ENCODE measurements at places on chromosomes 16 and 17.

- DNase-seq = no peak
Observed at GRCh38 chr16:50740736-50741135, 1.1 kb upstream of the CYLD start.

- DNase-seq = peak; percentile 22
Observed at GRCh38 chr17:74513987-74514631, 17.2 kb downstream of the CD300LB start.

DNA sequence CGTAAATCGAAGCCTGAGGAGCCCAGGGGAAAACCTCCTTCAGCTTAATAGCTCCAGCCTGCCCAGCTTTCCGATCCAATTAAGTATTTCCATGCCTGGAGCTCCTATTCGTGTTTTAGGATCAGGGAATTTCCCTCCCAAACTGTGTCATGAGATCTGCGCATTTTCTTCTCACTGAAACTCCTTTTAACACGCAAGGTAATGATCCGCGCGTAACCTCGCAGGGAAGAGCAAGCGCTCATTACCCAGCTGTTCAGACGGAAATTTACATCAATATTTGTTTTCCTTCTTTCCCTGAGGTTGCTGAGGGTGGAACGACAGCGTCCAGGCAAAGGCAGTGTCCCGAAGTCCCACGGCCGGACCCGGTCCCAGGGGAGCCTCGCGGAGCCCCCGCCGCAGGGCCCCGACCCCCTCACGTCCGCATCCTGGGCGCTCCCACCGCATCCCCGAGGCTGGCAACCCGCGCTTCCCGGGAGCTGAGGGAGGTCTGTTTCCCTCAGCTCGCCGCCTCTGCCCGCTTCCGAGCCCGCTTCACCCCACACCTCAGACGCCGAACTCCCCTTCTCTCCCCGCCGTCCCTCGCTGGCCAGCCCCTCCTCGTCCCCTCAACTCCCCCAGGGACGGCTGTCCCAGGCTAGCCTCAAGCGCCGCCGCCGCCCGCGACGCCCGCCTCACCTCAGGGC, 415 bp downstream of the ABCA5 start:
- DNase-seq = peak; percentile 14

DNA sequence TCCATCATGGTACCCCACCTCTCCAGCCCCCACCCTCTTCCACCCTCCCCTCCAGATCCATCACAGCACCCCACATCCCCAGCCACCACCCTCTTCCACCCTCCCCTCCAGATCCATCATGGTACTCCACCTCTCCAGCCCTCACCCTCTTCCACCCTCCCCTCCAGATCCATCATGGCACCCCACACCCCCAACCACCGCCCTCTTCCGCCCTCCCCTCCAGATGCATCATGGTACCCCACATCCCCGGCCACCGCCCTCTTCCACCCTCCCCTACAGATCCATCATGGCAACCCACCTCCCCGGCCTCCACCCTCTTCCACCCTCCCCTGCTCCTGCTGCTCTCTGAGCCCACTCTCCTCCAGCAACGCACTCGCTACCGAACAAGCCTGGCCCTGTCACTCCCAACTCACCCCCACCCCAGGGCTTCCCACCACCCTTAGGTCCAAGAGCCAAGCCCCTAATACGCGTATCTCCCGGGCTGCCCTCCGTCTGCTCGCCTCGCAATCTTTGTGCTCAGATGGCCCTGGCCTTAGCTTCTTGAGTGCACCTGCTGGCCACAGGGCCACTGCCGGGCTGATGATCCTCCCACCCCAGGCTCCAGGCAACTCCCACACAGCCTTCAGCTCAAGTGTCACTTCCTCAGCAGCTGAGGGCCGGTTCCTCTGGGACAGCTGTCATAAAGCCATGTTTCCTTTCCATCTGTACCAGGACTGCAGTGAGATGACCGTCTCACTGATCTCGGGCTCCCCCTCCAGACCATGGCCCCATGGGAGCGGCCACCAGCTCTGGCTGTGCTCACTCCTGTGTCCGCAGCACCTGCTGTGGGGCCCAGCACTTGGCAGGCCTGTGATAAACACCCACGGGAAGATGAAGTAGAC, 25.5 kb downstream of the KDM8 start:
- no peak for DNase-seq

GRCh38 chr17:34706029-34706428, 126.6 kb downstream of the TMEM132E start:
- peak; percentile 10 for DNase-seq

GRCh38 chr17:179066-179432, 2.4 kb downstream of the DOC2B start:
- DNase-seq = no peak

DNA sequence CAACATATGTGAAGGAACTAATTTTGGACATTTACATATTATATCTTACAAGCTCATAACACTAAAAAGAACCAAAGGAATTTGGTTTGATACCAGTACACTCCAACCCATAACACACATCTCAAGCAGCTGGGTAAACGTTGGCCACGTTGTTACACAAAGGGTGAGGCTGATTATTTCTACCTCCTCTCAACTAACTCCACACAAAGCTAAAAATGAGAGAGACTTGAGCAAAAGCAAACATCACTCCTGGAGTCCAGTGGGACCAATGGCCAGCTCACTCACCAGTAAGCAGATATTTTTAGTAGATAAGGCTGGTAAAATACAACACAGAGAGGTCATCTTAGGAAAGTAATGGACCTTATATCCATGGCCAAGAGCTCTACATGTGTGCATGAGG, 207.6 kb downstream of the MRTFB start:
- no peak for DNase-seq

DNA sequence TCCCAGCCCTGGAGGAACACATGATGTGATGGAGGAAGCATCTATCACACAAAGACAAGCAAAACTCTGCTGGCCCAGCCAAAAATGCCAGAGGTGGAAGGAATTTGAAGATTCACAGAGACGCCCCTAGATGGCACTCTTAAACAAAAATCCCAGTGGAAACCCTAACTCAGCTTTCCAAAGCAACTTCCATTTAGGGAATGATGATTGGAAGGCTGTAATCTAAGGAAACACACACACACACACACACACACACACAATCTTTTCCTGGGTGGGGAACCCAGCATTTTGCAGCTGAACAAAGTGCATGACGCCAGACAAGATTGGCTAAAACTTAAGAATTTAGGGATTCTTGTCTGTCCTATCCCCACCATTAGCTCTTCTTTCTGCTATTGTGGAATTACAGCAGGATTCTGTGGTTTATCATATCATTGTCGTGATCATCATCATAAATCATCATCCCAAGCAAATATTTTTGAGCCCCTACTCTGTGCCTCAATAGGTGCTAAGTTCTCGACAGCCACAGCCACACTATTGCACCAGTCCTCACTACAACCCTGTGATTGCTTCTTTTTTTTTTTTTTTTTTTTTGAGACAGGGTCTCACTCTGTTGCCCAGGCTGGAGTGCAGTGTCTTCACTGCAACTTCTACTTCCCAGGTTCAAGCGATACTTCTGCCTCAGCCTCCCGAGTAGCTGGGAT, 1.6 kb upstream of the LDAF1 start:
- DNase-seq = peak; percentile 85

GRCh38 chr16:50702725-50703124, 9.3 kb downstream of the NOD2 start:
- DNase-seq = no peak

GRCh38 chr17:68734187-68734900, 133.2 kb upstream of the FAM20A start:
- no peak for DNase-seq

DNA sequence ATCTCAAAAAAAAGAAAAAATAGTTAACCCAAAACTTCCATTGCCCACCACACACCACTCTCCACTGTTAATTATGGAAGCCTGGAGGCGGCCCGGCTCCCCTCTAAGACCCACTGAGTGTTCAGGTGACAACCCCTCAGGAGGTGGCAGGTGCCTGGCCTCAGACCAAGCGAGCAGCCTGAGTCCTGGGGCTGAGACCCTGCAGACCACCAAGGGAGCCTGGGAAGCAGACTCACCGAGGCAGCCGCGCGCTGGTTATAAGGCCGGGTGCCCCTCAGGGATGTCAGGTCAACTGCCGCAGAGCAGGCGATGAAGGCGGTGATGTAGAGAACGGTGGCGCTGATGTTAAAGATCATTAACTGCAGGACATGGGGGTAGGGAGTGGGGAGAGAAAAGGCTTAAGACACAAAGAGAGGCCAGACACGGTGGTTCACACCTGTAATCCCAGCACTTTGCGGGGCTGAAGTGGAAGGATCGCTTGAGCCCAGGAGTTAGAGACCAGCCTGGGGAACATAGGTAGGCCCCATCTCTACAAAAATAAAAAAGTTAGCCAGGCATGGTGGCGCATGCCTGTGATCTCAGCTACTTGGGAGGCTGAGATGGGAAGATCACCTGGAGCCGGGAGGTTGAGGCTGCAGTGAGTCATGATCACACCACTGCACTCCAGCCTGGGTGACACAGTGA, 13.3 kb downstream of the ARL2BP start:
- no peak for DNase-seq

DNA sequence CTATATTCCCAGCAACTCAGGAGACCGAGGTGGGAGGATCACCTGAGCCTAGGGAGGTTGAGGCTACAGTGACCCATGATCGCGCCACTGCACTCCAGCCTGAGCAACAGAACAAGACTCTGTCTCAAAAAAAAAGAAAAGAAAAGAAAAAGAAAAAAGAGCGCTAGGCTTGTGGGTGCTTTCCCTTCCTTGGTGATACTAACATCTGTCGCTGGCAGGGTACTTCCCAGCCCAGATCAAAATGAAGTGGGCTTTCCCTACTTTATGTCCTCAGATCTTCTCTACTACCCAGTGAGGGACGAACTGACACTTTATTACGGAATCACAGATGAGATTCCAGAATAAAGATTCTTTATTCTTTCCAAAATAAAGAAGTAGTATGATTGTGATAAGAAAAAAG, 103.8 kb upstream of the NOL11 start:
- DNase-seq = no peak

DNA sequence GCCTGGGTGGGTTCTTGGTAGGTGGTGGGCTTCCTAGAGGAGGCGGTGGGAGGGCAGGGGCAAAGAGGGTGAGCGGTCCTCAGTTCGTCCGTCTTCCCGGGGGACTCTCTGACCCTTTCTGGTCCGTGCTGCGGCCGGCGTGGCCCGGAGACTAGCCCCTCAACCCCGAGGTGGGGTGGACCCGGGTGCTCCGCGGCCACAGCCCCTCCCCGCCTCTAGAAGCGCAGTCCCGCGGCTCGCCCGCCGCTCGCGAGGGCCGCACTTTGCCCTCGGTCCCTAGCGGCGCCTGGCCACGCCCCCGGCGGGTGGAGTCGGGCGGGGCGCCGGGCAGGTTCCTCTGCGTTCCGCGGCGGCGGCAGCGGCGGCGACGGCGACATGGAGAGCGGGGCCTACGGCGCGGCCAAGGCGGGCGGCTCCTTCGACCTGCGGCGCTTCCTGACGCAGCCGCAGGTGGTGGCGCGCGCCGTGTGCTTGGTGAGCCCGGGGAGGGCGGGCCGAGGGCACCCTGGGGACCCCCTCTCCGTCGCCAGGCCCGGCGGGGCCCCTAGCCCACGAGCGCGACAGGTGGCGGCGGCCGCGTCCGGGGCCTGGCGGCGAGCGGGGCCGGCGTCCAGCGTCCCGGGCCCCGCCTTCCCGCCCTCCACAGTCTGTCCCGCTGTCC, at the start of gene SYNGR2:
TSS of gene SYNGR2 (plus strand) at position 340 of the 661 bp plus-strand sequence. CDS start at position 376, 36 bp downstream.
- peak; percentile 33 for DNase-seq

DNA sequence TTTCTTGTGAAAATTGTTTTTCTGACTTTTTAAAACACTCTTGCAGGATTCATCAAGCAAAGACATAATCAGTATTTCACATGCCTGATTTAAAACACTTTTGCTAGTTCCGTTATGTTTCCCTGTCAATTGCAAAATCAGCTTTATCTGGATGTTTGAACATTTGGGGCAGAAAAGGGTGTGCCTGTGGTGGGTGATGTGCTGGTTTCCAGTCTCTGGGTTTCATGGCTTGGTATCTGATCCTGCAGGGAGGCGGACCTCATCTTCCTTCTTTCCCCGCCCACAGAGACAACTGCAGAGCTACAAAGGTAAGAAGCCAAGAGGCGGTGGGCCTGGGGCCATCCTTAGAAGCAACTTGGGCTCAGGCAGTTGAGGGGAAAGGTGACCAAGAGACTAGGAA, 41.8 kb downstream of the NLRC5 start:
- no peak for DNase-seq

DNA sequence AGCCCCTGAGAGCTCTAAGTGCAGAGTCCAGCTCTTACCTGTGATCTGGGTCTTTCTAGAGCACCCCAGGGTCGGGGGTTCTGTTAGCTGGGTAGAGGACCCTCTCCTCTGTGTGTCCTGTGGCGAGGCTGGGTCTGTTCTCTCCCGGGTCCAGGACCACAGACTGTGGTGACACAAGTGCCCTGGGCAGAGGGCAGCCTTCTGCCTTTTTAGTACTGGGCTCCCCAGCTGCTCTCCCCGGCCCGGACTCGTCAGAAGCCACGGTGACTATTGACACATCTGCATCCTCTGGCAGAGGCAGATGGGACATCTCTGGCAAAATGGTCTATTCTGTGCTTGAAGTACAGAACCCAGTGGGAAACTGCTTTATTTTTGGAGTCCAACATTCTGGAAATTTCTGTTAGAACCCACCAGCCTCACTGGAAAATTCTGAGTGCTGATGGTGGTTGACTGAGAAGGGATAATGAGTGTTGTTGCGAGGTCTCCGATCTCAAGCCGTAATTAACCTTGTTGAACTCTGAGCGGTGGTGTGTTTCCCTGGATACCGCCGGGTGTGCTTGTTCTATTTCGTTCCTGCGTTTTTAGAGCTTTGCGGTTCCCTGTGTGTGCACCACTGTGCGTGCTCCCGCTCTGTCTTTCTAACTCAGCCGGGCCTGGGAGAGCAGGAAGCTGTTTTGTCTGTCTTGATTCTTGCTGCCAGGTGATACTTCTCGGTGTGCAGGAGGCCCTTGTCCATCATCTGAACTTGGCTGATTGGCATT, 26.0 kb upstream of the NUDT16L1 start:
- no peak for DNase-seq

DNA sequence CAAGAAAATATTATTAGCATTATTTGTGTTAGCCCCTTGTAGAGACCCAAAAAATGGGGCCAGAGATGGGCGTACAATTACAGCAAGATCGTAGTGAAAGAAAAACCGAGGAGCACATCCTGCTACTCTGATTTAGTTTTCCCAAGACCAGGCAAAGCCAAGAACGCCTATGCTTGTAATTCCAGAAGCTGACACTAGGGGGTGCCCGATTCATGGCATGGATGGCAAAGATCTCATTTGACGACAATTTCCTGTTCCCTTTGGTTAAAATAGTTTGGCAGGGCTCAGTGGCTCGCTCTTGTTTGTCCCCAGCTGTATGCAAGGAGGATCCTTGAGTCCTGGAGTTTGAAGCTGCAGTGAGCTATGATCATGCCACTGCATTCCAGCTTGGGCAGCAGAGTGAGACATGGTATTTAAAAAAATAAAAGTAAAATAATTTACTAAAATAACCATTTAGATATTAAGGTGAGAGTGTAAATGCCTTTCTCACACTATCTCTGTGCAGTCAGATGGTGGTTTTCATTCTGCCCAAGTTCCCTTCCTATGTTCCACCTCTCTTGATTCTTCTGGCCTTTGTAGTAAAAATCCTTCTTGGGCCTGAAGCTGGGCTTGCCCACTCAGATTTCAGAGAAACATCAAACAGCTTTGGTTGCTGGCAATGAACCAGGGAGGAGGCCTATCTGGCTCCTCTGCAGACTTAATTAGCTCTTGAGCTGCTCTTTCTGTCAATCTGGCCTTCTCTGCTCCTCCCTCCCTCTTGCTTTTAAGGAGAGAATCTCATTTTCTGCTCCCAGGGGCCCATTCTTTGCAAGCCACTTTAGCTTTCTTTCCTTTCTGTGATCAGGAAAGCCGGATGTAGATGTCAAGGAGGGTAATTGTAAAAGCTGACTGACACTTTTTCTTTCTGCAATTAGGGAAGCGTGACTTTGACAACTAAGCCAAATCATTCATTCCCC, 31.2 kb downstream of the TMEM238L start:
- no peak for DNase-seq

Data from fibroblast of upper back skin (primary cell).